ENCODE measurements at places on chromosomes 3 and 15. TPM values are rescaled to one million over a fixed set of nuclear protein-coding genes. Genes with fewer than 3 reads are reported as not detected.

- H3K36me3 ChIP-seq = no peaks in the 10 kb centered on the region
- DNase-seq = no peak
These were observed 67.1 kb upstream of the SH3GL3 start for GRCh38 chr15:83380059-83380458.

GRCh38 chr3:17771177-17772017, 29.0 kb upstream of the TBC1D5 start:
- DNase-seq = no peak
- H3K27ac ChIP-seq = no peak overlapping the region
- no peak overlapping the region for H3K4me3 ChIP-seq
- H3K36me3 ChIP-seq = peaks cover 6% of the 10 kb centered on the region
- peaks cover 35% of the 10 kb centered on the region for H3K27me3 ChIP-seq
- H3K4me1 ChIP-seq = peaks cover 15% of the 10 kb centered on the region

- no peaks in the 10 kb centered on the region for H3K36me3 ChIP-seq
- H3K4me1 ChIP-seq = no peaks in the 10 kb centered on the region
- no peak overlapping the region for H3K4me3 ChIP-seq
- no peak for DNase-seq
These were observed 80.4 kb downstream of the IQCH start for GRCh38 chr15:67335026-67335425.

DNA sequence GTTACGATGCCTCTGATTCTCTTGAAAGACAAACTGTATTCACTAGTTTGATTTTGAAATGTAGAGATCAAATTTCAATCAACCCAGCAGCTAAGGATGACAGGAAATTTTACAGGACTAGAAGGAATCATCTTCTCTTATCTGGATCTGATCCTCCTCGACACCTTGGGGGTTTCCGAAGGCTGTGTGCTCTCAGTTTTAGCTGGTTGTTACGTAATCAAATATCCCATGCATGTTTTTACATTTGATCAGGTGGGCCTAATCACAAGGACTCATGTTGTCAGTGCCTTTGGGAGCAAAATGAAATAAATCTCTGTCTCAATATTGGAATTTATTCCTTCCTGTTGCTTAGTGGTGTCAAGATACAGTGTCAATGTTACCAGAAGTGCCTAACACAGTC, 141.9 kb upstream of the TNIK start:
- no peak overlapping the region for H3K27ac ChIP-seq
- no peak overlapping the region for H3K4me3 ChIP-seq
- no peaks in the 10 kb centered on the region for H3K36me3 ChIP-seq
- DNase-seq = no peak
- no peaks in the 10 kb centered on the region for H3K27me3 ChIP-seq

GRCh38 chr3:50825841-50826240, 151.1 kb downstream of the DOCK3 start:
- H3K4me1 ChIP-seq = no peaks in the 10 kb centered on the region
- H3K36me3 ChIP-seq = no peaks in the 10 kb centered on the region
- peaks cover 1% of the 10 kb centered on the region for H3K27me3 ChIP-seq
- H3K27ac ChIP-seq = no peak overlapping the region
- no peak overlapping the region for H3K4me3 ChIP-seq
- no peak for DNase-seq

ZNF502 gene
- 2.0 TPM for total RNA-seq

KIF15 gene
- 38.1 TPM for total RNA-seq

Measured in activated CD8-positive, alpha-beta T cell treated with anti-CD3 and anti-CD28 coated beads for 36 hours (primary cell).